Ammon's horn (tissue), 1 donor: ENCODE measurements at places on chromosomes 12 and 14.

- DNase-seq, result no peak
Observed at GRCh38 chr12:15186597-15186996, 34.6 kb downstream of the RERG start.

DNA sequence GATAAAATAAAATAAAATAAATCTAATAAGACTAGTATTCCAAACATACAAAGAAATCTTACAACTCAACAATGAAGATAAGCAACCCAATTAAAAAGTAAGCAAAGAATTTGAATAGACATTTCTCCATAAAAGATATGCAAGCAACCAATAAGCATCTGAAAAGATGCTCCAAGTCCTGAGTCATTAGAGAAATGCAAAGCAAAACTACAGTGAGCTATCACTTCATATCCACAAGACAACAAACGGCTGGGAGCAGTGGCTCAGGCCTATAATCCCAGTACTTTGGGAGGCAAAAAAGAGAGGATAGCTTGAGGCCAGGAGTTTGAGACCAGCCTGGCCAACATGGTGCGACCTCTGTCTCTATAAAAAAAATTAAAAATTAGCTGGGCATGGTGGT lies 26.8 kb downstream of the ZFYVE1 start:
- DNase-seq, result no peak

DNA sequence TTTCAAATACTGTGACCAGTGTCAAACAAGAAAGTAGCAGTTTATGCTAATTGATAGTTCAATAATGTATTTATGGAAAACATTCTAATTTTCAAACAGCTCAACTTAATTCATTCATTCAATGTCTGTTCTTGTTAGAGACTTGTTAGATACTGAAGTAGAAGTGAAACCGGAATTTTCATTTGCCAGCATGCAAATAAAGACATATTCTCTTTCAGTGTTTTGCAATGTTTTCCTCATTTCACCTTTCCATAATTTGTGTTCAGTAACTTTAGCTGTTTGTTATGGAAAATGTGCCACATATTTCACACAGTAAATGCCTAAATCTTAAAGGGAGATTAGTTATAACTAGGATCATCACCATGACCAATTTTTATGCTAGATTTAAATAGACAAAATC lies 21.2 kb downstream of the TAS2R50 start:
- DNase-seq, result no peak

GRCh38 chr12:118356809-118357256 lies 15.9 kb downstream of the TAOK3 start:
- no peak for DNase-seq

DNA sequence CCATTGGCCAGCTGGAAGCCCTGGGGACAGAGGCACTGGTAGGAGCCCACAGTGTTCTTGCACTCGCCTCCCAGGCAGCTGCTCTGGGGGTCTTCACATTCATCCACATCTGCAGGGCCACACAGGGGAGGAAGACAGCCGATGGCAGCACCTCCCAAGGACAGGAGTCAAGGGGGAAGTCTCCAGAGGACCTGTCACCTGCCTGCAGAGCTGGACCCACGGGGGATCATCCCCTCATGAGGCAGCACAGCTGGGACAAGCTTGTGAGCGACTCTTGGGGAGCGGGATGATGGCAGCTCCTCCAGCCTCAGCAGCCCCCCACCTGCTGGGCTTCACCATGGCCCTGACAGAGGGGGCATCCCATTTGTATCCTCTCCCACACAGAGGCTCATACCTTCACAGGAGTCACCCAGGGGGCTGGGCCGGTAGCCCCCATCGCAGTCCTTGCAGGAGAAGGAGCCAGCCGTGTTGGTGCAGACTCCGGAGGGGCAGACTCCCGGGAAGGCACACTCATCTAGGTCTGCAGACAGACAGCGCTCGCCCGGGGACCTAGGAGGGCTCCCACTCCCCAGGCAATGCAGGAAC lies 15.4 kb downstream of the ISCA2 start:
- no peak for DNase-seq

- DNase-seq, result no peak
Observed at GRCh38 chr12:130087222-130087621, 75.0 kb upstream of the FZD10 start.

- no peak for DNase-seq
Observed at GRCh38 chr14:86168371-86168770, 638.4 kb downstream of the FLRT2 start.

- DNase-seq, result no peak
Observed at GRCh38 chr14:95064734-95065133, 92.6 kb downstream of the DICER1 start.

GRCh38 chr14:90342327-90342726 lies 10.6 kb upstream of the NRDE2 start:
- no peak for DNase-seq

DNA sequence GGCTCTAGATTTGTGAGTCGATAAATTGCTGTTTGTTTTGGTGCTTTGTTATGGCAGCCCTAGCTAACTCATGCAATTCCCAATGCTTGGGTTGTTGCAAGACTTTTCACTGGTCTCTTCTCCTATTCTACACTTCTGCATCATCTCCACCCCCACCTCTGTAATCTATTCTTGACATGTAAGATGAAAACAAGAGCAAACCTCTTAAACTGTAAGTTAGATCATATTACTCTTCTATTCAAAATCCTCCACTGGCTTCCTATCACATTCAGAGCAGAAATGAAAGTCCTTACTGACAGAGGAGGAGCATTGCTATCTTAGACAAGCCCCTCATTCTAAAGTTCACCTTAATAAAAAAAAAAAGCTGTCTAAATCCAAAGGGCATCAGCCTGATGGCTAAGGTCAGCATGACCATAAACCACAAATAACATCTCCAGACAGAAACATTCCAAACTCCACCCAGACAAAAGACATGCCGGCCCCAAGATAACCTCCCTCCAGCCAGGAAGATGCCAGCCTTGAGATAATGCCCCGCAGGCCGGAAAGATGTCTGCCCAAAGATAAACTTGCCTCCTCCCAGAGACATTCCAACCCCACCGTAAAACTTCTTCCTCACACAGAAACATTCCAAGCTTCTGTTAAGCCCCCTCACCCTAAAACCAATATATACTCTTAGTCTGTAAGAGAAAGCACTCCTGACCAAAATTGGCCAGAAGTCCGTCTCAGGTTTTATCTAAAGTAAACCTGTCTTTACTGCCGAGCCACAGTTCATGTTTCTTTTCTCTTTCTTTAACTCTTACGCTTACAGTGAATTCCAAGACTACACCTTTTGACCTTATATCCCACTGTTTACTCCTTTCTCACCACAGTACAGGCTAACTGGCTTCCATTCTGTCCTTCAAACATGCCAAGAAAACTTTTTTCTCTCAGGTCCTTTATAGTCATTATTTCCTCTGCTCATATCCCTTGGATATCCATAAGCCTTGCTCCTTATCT lies 308.9 kb downstream of the KCNH5 start:
- no peak for DNase-seq

DNA sequence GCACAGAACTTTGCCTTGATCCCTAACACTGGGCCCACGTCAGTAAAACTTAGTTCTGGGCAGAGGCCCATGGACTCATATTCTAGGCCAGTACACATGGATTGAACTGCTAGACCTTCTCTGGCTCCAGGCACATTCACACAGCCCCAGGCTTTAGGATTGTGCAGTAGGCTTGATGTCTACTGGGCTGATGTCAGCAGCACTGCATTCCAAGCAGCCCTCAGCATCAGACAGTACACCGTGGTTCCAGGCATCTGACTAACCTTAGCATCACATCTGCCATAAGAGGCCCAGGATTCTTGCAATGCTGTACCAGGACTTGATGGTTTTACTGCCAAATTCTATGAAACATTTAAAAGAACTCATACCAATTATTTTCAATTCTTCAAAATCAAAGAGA lies 301.9 kb downstream of the CCER1 start:
- DNase-seq, result no peak

DNA sequence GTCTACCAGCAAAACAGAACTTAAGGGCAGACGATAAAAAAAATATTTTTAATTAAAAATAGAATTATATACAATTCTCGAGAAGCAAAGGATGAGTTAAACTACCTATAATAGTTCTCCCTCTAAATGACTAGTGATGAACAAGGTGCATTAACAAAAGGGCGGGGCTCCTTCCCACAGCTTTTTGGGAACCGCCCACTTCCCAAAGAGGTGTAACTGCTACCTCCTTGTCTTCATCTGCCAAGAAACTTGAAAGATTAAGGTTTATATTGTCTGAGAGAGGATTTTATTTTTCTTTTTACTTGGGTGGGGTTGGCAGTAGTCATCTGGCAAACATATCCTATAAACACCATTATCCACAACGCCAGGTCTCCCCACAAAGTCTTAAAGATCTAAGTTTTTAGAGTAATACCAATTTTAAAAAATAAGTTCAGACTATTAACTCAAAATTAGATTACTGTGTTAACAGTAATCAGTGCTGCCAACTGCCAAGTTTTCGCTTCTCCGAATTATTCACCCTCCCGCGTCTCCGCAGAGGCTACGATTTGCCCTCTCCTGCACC lies 938 bp downstream of the RALGAPA1 start:
- DNase-seq, result no peak

GRCh38 chr12:32024884-32025592 lies 65.8 kb downstream of the RESF1 start:
- DNase-seq, result no peak

DNA sequence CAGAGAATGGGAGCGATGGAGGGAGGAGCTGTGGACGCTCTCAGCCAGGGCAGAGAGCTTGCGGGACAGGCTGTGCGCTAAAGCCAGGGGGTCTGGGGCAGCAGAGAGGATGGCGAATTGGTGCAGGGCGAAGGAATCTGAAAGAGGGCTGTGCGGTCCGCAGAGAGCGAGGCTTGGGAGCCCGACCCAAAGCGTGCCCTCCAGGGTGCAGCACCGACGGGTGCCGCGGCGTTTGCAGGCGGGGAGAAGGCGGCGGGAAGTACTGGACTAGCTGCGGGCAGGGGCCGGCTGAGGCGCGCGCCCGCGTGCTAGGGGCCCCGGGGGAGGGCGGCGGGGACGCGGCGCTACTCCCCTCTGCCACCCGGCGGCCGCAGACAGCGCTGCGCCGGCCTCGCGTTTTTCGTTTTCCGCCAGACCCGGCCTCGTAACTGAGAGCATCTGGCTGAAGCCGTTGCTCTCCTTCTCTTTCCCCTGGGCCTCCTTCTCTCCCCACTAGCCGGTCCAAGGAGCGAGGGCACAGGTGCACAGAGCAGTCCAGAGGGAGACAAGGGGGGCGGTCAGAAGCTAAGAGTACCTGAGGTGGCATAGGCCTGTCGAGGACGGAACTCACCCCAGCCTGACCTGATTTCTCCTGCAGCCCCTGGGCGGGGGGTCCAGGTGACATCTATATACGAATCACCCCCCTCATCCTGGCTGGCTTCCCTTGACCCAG lies 24.9 kb downstream of the SLC6A12 start:
- DNase-seq, result peak; percentile 73

DNA sequence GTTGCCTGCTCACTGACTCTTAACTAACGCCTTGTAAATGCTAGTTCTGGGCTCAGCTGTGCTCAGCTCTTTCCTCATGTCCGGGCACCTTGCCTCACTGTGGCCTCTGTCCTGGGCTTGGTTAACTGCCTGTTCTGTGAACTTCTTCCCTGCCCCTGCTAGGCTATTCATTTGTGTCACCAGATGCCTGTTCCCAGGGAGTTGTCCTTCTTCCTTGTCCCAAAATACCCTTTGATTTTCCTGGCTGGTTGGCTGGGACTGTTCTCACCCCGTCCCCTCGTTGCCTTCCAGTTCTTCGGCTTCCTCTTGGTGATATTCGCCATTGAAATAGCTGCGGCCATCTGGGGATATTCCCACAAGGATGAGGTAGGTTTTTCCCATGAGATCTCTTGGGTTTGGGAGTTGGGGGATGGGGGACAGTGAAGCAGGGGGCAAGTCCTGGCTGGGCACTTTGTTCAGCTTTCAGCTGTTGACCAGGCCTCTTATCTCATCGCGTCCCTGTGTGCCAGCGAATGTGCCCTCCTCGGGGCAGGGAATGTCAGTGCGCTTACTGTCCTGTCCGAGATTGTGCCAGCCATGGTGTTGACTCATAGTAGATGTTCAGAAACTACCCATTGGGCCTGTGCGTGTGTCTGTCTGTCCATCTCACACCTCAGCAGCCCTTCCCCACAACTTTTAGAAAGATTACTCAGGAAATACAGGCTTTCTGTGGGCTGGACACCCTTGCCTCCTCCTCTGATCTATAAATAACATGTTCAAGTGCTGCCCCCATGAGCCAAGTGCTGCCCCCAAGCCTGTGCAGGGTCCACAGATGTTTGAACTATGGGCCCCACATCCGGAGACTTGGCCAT lies 33.1 kb downstream of the CD9 start:
- peak; percentile 79 for DNase-seq

DNA sequence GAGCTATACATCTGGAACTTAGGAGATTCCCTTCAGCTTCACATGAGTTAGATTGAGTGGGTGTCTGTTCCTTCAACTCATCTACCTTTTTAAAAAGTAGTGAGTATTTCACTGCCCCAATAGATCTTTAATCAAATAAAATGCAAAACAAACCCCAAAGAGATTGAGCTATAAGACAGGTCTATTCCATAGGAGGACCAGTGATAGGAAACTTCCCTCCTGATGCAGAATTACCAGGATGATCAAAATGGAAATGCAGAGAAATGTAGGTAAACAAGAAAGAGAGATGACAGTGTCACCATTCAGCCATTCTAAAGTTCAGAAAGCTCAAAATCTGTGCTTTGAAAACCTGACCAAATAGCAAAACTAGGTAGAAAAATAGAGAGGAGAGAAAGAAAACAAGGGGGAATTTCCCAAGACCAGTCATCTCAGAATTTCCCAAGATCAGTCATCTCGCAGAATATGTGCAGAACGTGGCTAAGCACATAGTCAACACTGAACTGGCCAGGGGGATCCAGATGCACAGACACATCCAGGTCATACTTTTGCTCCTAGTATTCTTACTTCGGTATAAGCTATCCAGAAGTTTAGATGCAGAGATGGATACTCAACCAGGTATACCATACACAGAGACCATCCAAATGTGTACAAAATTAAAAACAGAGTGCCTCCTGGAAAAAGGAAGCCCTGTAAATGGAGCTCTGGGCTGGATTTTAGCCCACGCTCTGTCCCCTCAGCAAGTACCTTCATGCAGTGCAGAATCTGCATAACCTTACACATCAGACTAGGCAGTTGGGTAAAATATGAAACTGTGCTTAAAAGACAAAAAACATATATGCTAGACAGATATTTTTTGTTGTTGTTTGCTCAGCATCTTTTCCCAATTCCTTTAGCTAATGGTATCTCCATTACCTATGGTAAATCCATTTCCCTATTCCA lies 27.4 kb downstream of the SLC41A2 start:
- DNase-seq, result no peak

- DNase-seq, result no peak
Observed at GRCh38 chr12:852864-853263, 96.6 kb downstream of the RAD52 start.

DNA sequence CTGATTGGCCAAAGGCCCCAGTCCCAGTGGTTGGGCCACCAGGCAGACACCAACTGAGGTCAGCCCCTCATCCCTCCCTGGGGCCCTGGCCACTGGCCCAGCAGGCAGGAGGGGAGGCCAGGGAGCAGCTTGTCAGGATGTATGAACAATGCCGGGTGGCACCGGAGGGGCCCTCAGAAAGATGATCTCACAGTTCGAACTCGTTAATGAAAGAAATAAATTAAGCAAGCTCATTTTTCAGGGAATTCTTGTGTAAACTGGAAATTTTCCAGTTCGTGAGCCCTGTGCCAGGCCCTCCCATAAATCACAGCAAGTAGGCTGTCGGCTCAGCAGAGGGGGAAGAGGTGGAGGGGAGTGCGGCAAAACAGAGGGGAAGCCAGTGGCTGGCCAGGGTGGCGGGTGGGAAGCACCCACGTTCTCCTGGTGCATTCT lies 177.0 kb upstream of the VASH1 start:
- DNase-seq, result no peak
